Spleen (tissue), 13 donors: ENCODE measurements at places on chromosomes 7 and 10. TPM values are rescaled to one million over a fixed set of nuclear protein-coding genes. Genes with fewer than 3 reads are reported as not detected.

Gene MSMB
- not detected for polyA plus RNA-seq

Gene GPR85
- polyA plus RNA-seq = 1.3 TPM

Gene PSD
- 0.65 TPM for polyA plus RNA-seq

Gene C10orf53
- polyA plus RNA-seq = not detected

Gene VCL
- polyA plus RNA-seq = 9.4 TPM

Gene H2BK1
- polyA plus RNA-seq = 0.24 TPM

Gene POM121L12
- not detected for polyA plus RNA-seq

Gene DPP6
- polyA plus RNA-seq = 0.35 TPM

Gene CHN2
- polyA plus RNA-seq = 4.6 TPM

Gene RASSF4
- 36.7 TPM for polyA plus RNA-seq

Gene HUS1
- polyA plus RNA-seq = 4.8 TPM

Gene BTBD16
- 0.04 TPM for polyA plus RNA-seq

Gene HGF
- polyA plus RNA-seq = 0.80 TPM

Gene IDI2
- polyA plus RNA-seq = 0.09 TPM

Gene BUD31
- polyA plus RNA-seq = 98.7 TPM

Gene SPDYE6
- polyA plus RNA-seq = 0.06 TPM

Gene VGF
- not detected for polyA plus RNA-seq

Gene SORCS3
- polyA plus RNA-seq = not detected

Gene NODAL
- not detected for polyA plus RNA-seq

Gene CYP3A4
- polyA plus RNA-seq = not detected

Gene OR9A4
- not detected for polyA plus RNA-seq

Gene CRYGN
- polyA plus RNA-seq = 0.27 TPM

Gene COX15
- polyA plus RNA-seq = 14.8 TPM

Gene CCDC172
- polyA plus RNA-seq = not detected

Gene OIT3
- 4.6 TPM for polyA plus RNA-seq

Gene ASB10
- polyA plus RNA-seq = not detected

Gene ADARB2
- 0.05 TPM for polyA plus RNA-seq

Gene OR2A42
- polyA plus RNA-seq = 0.06 TPM

Gene CPEB3
- polyA plus RNA-seq = 1.9 TPM

Gene CYP3A7
- not detected for polyA plus RNA-seq

Gene MUC12
- polyA plus RNA-seq = 1.7 TPM

Gene SNCG
- polyA plus RNA-seq = 127 TPM

Gene CRTAC1
- polyA plus RNA-seq = 0.22 TPM
